ENCODE measurements at places on chromosomes 2 and 18. TPM values are rescaled to one million over a fixed set of nuclear protein-coding genes. Genes with fewer than 3 reads are reported as not detected.
A peak's percentile ranks its signal among the peaks of the same experiment; 100 is the strongest.

DNA sequence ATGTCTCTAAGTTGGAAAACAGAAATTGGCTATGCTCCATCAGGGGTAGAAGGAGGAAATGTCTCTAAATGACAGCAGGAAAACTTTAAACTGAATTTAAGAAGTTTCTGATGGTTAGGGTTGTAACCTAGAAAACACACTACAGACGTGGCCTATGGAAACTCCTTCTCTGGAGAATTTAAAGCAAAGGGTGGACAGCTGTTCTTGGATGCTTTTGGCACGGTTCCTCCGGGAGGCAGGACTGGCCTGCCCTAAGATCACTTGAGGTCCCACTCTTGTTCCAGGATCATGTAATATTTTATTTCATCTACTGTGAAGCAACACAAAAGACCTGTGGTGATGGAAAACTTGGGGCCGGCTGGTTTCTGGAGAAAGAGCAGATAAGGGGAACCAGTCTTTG, 77.0 kb downstream of the NRP2 start:
- peak; percentile 75 for DNase-seq

GRCh38 chr2:33213648-33214047, 262.8 kb upstream of the RASGRP3 start:
- no peak for DNase-seq

- no peak for DNase-seq
Measured at GRCh38 chr2:26532301-26533250, 54.7 kb upstream of the OTOF start.

GRCh38 chr2:181319286-181319685, 137.9 kb upstream of the ITGA4 start:
- no peak for DNase-seq

DNA sequence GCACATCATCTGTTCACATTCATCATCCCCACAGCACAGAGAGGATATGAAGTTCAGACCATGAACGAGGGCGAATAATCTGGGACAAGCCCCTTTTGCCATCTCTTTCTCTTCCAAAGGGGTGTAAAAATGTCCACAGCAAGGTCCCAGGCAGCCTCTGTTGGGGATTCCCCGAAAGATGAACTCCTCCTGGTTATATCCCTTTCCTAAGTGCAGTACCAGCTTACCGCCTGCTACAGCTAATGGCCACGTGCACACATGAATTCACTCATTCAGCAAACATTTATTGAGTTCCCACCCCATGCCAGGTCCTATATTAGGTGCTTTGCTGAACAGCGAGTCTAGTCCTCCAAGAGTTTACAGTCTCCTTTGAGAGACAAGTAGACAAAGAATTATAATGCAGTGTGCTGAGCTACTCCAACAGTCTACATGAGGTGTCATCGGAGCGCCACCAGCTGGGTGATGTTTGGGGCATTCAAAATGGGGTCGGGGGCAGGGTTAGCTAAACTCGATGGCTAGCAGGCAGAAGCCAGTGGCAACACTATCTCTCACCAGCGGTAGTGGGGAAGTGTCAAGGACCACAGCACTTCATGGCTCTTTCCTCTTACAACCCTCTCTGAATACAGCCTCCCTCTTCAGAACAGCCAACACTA, 228.9 kb downstream of the TMEM163 start:
- no peak for DNase-seq

Gene FAP
- total RNA-seq, result 161 TPM

DNA sequence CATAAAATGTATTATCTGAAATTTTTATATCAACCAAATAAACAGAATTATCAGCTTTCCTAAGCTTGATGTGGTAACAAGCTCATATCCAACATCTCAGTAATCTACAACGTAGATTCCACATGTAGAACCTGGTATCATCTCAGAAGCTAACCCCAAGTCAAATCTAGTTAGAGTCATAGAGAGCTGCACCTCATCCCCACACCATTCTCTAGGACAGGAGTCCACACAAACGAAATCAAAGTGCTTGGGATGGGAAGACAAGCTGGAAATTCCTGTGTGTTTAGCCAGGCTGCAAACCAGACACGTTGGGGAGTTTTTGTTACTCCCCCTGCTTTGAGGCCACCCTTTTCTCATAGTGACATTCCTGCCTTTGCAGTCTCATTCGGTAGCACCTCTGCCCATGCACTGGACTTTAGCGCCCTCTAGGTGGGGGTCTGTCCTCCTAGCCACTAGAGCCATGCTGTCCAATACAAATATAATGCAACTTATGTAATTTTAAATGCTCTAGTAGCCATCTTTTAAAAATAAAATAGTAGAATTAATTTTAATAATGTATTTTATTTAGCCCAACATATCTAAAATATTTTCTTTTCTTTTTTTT, 28.1 kb upstream of the SATB2 start:
- no peak for DNase-seq

- DNase-seq, result no peak
Measured at GRCh38 chr18:49573835-49574234, 12.0 kb downstream of the LIPG start.

GRCh38 chr2:192551760-192552159, 357.0 kb upstream of the TMEFF2 start:
- DNase-seq, result no peak

- no peak for DNase-seq
Measured at GRCh38 chr2:96256611-96257113, 9.1 kb downstream of the TMEM127 start.

DNA sequence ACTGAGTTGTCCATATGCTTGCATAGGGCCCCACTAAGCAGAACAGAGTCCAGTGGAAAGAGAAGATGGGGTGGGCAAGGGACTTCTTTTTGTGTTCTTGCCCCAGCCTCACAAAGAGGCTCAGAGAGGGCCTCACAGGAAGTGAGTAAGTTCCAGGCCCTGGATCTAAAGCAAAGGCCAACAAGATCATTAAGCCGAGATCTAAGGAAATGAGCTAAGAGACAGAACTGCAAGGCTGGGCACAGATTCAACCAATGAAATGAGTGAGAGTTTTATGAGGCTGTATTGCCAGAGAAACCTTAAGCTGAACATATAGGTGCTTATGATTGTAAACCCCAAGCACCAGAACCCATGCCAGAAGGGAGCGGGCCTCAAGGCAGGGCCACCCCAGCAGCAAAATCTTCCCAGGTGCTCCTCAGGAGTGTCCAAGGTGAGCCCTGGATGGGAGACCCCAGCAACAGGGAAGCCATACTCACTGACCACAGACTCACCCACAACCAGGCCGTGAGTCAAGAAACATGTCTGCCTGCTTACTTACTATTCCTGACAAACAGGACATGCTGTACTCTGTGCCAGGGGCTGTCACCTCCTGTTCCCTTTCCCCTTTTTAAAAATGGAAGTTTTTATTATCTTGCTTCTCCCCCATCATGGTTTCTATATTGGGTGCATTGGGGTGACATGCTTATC, 40.2 kb downstream of the SLC14A1 start:
- peak; percentile 43 for DNase-seq

Gene TTC21B
- total RNA-seq, result 53.0 TPM

GRCh38 chr2:177211576-177212105, 953 bp upstream of the HNRNPA3 start:
- no peak for DNase-seq

Gene SERPINB13
- total RNA-seq, result 8.7 TPM

Gene NT5C1B
- total RNA-seq, result 4.3 TPM

Gene CCDC138
- total RNA-seq, result 6.7 TPM

Gene ZAP70
- total RNA-seq, result 3.4 TPM

DNA sequence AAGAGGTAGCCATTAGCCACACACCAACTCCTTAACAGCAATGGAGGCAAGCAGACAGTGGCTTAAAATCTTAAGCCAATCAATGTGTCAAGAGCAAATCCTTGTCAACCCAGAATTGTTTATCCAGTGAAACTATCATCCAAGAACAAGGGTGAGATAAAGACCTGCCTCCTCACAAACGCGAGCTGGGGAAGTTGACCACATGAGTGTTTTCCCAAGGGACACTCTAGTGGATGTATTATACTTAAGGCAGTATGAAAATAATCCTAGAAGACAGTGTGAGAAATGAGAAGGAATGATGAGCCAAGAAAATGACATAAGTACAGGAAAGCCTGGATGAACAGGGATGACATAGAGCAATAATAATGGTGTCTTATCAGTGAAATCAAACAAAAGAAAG, 209.6 kb downstream of the TWIST2 start:
- no peak for DNase-seq

Gene PDE1A
- total RNA-seq, result 6.5 TPM

Gene C1D
- 71.7 TPM for total RNA-seq

DNA sequence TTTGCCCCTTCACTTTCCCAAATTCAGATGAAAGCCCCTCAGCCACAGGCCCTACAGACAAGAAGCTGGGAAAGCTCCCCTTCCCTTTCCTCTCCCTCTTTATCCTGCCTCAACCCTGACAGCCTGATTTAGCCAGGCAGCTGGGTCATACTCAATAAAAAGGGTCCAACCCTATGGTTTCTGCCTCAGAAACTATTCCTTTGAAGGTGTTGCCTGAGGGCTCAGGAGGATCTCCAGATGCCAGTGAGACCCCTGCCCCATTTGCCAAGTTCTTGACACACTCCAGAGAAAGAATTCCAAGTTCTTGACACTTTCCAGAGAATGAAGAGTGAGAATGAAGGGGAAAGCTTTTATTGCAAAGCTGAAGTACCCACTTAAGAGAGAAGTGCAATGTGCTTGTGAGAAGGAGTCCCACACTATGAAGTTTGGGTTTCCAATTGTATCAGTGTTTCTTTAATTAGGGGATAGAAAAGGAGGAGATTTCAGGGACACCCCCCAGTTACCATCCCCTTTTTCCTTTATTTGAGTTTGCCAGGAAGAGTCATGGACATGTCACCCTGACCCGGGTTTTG, 576.2 kb downstream of the METTL4 start:
- no peak for DNase-seq

DNA sequence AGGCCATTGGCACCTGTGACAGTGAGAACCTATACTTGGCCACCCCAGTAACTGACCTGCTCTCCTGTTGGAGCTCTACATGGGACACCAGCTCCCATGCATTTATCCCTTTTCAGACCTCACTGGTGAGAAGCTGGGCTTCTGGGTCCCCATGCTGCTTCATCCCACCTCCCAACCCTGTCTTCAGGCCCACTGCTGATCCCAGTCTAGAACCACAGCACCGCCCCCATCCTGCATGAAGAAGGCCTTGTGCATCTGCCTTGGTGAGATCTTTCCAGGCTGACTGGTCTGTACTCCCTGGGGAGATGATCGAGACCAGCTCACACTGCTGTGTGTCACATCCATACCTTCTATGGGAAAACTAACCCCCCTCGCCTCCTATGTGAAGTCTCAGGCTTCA, 22.7 kb downstream of the TTC32 start:
- no peak for DNase-seq

DNA sequence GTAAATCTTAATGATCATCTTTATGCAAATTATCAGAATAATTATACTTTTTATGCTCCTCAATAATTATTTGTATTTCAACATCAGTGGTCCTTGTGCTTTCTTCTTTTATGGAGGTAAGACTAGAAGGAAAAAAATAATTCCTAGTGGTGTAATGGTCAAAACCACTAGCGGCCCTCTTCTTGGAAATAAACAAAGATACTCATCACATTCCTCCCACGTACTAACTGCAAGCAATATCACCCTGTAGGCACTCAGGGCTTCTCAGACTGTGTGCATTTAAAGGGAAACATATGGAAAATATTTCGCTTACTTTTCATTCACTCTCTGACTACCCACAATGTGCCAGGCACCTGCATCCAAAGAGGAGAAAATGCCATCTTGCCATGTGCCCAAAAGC, 263.7 kb downstream of the DOK6 start:
- no peak for DNase-seq

GRCh38 chr18:5982332-5982731, 87.0 kb upstream of the TMEM200C start:
- no peak for DNase-seq

- no peak for DNase-seq
Measured at GRCh38 chr2:214492152-214492551, 81.3 kb downstream of the VWC2L start.

Gene PROM2
- total RNA-seq, result 2.4 TPM

GRCh38 chr2:37196320-37197195, at the start of gene CEBPZOS:
TSS of gene CEBPZOS (plus strand) at chr2:37196496. CDS start at chr2:37199705, 3,209 bp downstream.
- peak; percentile 84 for DNase-seq

Gene CRACDL
- 1.9 TPM for total RNA-seq

- peak; percentile 56 for DNase-seq
Measured at GRCh38 chr2:69911985-69912563, 2.8 kb upstream of the MXD1 start.

- DNase-seq, result peak; percentile 56
Measured at GRCh38 chr2:240200230-240201051, 60.0 kb upstream of the OTOS start.

DNA sequence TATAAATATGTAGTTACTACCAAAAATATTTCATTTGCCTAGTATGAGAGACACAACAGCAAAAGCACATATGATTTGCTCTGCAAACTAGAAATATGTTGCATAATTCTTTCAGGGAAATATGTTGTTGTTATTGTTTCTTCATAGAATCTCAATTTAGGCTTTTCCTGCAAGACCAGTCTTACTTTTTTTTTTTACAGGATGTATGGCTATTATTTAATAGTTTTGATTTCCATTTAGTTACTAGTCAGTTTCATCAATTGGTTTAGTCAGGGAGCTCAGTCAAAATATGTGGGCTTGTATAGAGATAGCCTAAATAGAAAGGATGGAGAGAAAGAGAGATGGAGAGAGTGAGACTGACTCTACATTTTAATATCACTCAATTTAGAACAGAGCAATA, 6.1 kb downstream of the LRP1B start:
- no peak for DNase-seq

Gene CYTIP
- total RNA-seq, result 18.8 TPM

GRCh38 chr2:223860809-223861738, 23.7 kb upstream of the AP1S3 start:
- DNase-seq, result peak; percentile 35

GRCh38 chr2:33491441-33492084, 15.1 kb downstream of the RASGRP3 start:
- DNase-seq, result no peak

DNA sequence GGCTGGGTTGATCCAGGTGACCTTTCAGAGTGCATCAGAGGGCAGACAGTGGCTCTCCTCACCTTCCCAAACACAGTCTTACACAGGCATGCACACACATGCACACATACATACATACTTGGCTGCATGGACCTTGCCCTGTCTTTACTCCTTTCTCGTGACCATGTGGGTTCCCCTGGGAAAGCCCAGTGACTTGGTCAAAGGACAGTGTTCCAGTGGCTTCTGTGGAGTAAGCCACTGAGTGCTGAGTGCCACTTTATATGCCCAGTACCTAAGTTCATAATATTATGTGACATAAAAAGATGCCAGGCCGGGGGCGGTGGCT, 249.4 kb downstream of the MYCN start:
- no peak for DNase-seq

DNA sequence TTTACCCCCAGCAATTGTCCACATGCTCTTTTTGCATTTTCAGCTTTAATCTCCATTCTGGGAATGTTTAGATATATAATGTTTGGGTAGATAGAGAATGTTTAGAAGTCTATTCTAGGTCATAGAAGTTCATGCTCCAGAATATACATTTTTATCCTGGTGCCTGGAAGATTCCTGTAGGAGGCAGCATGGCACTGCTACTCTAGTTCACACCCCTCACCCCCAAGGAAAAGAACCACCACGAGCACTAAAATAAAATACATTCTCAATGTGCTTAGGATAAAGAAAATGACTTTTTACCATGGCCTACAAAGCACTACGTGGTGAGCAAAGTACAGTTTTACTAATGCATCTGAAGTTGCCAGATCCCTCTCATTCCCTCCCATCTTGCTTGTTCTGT, 53.8 kb downstream of the MYO1B start:
- no peak for DNase-seq

Gene ALK
- total RNA-seq, result 1.2 TPM

Gene TMEM163
- total RNA-seq, result 3.4 TPM

Gene PMAIP1
- total RNA-seq, result 13.7 TPM

Gene NAT8
- not detected for total RNA-seq

GRCh38 chr18:11215216-11215615, 65.8 kb upstream of the PIEZO2 start:
- DNase-seq, result peak; percentile 9

Data from umbilical cord (tissue), 2 donors.